NCI-H1105 (cell line): ENCODE measurements at places on chromosomes 4 and X.

DNA sequence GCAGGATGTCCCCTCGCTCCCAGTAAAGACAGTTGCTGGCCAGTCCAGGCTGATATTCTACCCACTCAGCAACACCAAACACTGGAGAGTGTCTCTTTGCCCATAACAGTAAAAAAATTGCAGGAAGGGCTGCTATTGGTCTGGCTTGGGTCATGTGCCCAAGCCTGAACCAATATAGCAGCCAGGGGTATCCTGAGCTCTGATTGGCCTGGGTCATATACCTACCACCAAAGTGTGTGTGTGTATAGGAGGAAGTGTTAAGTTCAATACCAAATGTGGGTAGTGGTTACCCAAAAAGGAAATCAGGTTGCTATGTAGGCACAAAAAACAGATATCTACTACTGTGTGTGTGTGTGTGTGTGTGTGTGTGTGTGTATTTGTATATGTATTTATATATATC, 373.2 kb downstream of the BCOR start:
- no peak for DNase-seq

DNA sequence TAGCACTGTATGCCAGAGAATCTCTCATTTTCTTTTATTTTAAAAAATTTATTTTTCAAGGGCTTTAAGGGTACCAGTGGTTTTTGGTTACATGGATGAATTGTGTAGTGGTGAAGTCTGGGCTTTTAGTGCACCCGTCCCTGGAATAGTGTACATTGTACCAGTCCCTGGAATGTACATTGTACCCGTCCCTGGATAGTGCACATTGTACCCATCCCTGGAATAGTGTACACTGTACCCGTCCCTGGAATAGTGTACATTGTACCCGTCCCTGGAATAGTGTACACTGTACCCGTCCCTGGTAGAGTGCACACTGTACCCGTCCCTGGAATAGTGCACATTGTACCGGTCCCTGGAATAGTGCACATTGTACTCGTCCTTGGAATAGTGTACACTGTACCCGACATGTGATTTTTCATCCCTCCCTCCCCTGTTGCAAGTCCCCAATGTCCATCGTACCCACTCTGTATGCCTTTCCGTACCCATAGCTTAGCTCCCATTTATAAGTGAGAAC, 56.1 kb upstream of the HELT start:
- no peak for DNase-seq

GRCh38 chr4:155795991-155796390, 37.2 kb downstream of the GUCY1B1 start:
- DNase-seq = no peak

DNA sequence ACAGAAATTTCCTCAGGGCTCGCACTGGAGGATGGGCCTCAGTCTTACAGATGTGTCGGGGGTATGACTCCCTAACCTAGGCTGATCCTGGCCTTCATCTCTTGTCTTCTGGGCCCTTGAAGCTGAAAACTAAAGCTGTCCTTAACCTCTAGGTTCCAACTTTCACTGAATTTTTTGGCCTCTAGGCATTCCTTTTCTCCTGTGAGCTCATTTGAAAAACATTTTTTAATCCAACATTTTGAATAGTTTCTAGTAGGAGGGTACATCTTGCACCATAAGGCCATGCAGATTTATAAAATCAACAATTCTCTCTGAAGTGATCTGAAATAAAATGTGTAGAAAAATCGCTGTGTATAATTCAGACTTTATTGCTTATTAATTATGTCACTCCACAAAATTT, 19.7 kb downstream of the RWDD4 start:
- DNase-seq = no peak

DNA sequence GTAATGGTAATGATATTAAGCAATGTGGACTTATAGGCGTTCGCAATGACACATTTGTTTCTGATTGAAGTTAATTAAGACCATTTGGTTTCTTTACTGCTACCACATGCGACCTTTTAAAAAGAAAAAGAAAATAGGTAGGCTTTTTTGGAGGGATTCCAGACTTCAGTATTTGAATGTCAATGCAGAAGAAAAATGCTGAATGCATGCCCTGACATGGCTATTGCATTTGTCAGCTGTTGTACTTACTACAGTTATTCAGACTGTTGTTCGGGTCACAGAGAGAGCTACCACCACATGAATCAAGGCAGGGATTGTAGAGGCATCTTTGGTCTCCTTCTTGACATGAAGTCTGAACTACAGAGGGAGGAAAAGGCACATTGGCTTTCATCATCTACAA, 163.7 kb downstream of the CORIN start:
- no peak for DNase-seq

DNA sequence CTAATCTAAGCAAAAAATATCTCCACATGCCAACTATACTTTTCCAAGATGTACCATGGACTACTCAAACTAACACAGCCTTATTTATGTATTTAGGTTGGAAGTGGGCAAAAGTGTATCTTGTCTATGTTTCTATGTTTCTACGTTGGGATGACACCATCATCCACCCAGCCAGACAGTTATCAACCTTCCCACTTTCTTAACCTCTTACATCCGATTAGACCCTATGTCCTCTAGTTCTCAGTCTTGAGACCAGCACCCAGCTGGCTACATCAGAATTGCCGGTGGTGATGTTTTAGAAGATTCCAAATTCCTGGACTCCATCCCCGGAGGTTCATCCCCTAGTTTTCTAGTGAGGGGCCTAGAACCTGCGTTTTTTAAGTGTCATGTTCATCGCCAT, 1.0 kb upstream of the AASDH start:
- no peak for DNase-seq

DNA sequence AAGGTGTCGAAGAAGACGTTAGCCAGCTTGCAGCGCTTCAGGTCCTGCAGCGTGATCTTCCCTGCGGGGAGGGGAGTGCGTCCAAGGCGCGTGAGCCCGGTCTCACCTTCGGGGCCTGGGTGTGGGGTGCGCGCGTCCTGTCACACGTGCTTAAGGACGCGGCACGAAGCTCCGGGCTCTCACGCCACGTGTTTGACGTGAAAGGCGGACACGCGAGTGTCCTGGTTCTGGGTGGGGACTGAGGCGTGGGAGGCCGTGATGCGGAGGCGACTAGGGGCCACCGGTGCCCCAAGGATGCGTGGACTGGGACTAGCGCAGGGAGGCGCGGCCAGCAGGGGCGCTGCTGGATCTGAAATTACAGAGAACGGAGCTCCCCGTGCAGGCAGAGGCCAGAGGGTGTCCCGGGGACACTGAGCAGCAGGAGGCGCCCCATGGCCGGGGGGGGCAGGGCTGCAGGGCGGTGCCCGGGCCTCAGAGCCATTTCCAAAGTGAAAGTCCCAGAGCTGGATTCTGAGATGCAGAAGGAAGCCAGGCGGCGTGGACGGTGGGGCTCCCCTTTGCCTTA, 20.3 kb upstream of the GTPBP6 start:
- DNase-seq = no peak

GRCh38 chrX:97835969-97836368, 952.3 kb downstream of the RPA4 start:
- DNase-seq = no peak

DNA sequence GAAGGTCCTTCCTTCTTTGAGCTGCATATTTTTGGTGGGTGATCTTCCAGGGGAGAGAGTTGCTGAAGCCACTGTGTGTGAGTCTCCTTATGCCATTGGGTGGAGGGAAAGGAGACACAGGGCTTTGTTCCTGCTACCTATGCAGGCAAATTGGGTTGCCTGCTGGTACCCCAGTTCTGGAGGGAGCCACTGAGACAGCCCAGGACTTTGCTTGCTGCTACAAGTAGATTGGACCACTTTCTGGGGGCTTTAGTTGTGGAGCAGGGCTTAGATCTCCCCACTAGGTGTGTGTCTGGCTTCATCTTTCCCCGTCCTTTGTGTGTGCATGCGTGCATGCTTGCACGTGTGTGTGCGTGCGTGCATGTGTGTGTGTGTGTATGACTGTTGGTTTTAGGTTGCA, 10.0 kb downstream of the CITED1 start:
- DNase-seq = no peak

DNA sequence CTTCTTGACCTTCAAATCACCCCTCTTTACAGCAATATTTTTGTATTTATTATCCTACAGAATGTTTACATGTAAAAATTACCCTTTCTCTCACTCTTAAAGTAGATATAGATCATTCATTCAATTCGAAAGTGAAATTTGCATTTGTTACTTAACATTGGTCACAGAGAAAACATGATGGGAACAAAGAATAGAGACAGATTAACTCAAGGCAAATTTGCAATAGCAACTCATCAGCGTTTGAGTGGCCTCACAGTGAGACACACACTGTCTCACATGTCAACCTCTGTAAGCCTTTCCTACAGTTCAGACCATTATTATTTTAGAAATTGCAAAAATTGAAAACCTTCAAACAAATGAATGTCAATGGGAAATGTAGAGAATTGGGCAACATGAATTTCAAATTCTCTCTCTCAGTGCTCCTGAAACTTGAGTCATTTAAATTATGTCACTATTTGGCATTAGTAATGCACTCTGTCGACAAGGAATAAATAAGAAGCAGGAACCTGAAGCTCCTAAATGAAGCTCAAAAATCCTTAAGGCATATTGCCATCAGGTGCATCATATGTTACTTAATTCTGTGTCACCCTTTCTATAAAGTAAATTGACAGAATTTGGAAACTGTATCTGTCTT, 148.3 kb upstream of the ANXA10 start:
- DNase-seq = no peak

DNA sequence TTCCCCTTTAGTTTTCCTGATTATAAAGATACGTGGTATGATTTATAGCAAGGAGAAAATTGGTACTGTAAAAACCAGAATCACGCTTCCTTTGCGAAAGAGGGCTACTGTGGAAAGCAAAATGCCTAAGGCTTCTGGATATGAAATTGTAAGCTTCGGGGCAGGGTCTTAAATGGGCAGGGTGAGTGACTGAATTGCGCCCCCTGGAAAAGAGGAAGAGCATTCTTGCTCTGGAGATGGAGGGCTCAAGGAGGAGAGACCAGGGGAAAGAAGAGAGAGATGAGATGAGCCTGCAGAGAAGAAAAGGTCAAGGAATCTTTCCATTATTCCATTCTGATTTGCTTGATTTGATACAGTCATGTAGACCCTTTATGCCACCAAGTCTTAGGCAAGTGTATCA, 13.1 kb upstream of the ETNPPL start:
- DNase-seq = no peak

GRCh38 chrX:114889481-114889880, 127.9 kb downstream of the IL13RA2 start:
- no peak for DNase-seq

DNA sequence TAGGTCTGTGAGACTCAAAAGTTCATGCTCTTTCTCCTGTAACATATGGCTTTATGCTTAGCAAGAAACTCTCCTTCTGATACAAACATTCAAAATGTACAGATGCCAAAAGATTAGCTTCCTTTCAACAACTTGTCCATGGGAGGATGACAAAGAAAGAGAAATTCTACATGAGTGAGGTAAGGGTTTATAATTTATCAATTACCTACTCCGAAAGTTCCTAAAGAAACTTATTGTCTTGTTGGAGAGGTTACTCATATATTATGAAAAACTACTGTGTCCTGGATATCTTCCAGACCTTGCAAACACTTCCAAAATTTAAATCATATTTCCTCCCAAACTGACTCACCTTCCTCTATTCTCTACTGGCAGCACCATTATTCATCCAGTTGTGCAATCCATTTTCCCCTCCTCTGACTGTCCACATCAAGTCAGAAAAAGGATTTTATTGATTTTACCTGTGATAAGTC, 65.1 kb downstream of the ENPEP start:
- no peak for DNase-seq

DNA sequence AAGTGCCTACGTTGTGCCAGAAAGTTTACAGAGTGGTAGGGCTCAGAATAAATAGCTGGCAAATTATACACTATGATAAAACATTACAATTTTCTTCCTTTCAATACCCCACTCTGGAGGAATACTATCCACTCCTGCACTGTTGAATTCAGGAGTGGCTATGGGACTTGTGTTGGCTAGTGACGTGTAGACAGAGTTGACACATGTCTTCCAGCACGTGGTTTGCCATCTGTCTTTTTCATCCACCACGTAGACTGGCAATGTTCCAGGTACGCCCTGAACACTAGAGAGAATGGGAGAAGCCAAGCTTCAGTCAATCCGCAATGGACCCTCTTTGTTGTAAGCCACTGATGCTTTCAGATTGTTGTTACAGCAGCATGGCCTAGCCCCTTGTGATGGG, 168.8 kb upstream of the RBPJ start:
- DNase-seq = peak; percentile 2

DNA sequence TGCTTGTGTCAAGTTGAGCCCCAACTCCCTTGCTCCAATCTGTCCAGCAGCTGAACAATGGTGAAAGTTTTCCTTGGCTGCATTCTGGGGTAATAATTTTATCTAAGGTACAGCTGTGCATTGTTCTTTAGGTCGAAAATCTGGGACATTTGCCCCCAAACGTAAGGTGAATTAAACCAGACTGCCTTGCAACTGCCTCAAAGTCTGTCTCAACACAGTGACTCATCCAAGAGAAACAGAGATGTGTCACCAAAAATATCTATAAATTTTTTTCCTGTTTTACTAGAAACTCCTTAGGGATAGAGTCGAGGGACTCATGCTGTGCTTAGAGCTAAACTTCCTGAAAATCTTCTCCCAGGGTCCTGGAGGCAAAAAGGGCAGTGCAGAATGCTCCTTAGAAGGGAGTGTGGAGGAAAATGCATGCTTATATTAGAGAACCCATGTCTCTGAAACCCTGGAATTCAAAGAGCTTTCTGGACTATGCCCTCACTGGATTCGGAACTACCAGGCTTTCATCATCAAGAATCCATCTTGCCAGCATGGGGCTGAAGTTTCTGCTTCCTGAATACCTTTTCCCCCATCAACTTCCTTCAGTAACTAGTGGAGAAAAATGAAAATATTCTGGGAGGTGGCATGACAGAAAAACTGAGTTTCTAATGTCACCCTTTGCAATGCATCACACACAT, 115.7 kb downstream of the PALLD start:
- no peak for DNase-seq

- DNase-seq = no peak
Measured at GRCh38 chrX:74923942-74924448, 1.3 kb downstream of the NEXMIF start.

DNA sequence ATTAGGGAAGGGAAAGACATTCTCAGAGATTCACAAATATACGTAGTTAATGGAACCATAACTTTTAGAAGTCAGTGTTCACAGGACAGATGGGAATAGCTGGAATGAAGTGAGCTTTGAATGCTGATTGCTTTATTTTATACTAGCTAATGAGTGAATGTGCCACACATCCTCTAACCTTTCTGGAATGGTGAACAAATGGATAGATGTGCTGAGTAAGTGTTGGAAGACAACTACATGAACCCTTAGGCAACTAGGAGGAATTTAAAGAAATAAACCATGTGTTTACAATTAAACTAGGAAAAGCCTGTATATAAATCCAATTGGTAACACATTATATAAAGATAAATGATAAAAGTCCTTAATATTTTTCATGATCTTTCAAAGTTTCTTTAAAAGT, 91.6 kb upstream of the LIMCH1 start:
- DNase-seq = no peak

DNA sequence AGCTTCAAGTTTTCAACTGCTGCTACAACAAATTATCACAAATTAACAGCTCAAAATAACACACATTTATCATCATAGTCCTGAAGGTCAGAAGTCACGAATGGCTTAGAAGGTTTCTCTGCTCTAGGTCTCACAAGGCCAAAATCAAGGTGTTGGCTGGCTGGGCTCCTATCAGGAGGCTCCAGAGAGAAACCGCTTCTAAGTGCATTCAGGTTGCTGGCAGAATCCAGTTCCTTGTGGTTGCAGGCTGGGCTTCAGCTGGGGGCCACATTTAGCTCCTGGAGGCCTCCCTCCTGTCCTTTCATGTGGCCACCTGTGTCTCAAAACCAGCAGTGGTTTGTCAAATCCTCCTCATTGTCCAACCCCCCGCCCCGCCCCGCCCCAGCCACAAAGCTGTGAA, 15.4 kb downstream of the MRFAP1 start:
- no peak for DNase-seq
